ENCODE measurements at places on chromosomes 5 and 9.

DNA sequence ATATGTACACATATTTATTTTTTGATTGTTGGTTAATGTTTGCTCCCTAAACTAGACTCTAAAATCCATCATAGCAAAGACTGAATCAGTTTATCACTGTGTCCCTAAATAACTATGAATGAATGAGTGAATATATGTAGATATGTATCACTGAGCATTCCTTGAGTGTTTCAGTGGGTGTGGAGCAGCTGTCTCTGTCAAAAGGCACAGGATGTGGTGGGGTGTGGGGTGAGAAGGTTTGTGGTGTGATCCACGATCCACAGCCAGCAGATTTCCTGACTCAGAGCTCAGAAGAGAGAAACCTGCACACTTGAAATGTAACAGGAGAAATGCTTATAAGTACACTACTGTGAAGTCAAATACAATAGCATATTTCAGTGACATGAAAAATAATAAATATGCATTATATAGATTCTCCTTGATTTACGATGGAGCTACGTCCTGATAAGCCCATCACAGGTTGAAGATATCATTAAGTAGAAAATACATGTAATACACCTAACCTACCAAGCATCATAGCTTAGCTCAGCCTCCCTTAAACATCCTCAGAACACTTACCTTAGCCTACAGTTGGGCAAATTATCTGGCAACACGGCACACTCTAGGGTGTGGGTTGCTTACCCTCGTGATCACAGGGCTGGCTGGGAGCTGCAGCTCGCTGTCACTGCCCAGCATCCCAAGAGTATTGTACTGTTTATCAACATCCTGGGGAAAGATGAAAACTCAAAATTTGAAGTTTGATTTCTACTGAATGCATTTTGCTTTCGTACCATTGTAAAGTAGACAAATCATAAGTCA lies 287.0 kb downstream of the GAS1 start:
- no peak for DNase-seq

- DNase-seq = no peak
Observed at GRCh38 chr5:140108093-140109017, 5.6 kb upstream of the PURA start.

DNA sequence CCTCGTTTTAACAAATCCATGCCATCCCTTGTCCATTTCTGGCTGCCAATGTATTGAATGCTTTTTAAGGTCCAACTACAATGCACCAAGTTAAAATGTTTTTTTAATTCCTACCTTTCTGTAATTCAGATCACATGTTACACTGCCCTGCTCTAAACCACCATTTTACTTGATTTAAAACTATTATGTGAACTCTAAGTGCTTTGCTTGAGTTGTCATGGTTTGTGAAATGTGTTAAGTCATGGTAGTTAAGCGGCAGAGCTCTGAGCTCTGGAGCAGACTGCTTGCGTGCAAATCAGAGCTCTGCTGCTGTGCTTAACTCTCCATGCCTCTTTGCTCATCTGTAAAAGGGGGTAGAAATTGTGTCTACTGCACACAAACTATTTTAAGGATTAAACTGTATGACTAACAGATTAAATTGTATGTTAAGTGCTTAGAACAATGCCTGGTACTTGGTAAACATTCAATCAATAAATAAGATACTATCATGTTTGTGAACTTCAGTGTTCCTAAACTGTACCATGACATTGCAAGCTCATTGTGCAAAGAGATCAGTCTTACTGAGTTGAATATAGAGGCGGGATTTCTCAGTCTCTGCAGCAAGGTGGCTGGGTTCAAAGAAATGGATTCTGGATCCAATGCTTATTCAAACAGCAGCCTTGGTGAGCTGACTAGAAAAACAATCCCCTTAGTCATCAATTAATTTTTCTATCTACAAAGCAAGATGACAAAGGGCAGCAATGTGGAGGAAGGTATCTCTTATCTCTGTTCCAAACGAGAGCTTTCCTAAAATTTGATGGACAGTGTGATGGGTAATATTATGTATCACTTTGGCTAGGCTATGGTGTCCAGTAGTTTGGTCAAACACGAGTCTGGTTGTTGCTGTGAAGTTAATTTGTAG lies 16.1 kb upstream of the CMBL start:
- DNase-seq = no peak

DNA sequence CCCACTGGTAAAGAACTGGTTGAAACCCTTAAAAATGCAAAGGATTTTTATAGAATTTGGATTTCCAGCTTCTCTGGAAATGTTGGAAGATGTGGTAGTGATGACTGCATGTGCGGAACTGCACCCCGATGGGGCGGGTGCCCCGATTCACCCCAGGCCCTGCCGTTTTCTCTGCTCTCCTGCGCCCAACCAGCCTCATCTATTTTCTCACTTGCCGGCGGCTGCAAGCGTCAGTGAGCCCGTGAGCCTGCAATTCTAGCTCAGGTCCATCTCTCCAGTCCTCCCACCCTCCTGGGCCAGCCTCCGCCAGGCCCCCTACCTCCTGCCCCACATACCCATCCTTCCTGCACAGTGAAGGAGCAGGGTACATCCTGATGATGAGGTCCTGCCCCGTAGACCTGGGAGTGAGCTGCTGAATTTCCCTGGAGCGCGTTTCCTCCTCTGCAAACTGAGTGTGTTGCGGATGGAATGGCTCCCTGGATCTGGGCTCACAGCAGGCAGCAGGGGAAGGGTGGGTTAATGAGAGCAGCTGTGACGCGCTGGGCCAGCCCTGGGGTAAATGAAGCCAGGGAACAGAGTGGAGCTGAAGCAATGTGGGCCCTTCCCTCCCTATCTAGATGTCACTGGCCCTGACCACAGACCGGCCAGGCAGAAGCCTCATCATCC lies 45.9 kb upstream of the PHYKPL start:
- no peak for DNase-seq

DNA sequence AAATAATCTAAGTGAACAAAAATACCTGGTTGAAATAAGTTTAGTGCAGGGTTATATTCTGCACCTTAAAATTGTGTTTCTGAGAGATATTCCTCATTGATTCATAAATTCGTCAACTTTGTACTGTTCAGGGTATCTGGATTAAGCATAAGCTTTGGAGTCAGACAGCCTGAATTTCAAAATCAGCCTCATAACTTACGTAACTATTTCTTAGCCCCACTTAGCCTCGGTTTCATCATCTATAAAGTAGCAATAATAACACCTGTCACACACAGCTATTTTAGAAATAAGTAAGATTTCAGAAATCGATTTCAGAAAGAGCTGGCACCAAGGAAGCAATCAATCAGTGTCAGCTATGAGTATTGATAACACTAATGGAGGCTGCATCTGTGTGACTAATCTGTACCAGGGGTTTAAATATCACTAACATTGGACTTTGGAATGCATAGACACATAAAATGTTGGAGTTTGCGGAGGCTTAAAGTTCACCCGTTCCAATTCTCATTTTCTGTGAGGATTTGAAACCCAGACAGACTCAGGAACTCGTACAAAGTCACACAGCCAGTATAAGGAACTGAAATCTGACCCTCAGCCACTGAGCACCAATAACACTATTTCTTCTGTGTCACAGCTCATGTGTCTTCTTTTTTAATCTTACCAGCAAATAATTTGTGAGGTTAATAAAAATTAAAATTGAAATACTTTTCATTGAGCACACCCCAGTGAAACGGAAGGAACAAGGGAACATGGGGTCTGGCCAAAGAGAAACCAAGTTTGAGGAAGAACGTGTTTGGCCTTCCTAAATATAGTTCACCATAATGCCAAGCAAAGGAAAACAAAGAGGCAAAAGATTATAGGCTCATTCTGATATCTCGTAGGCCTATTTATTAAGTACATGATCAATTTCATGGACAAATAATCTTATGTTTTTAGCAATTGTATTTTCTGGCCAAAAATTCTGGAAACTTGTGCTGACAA lies 194.4 kb upstream of the PTGER4 start:
- no peak for DNase-seq

GRCh38 chr5:169091396-169091980 lies 209.5 kb downstream of the SLIT3 start:
- DNase-seq = no peak

- DNase-seq = no peak
Observed at GRCh38 chr5:150184990-150185912, 4.6 kb upstream of the SLC6A7 start.

DNA sequence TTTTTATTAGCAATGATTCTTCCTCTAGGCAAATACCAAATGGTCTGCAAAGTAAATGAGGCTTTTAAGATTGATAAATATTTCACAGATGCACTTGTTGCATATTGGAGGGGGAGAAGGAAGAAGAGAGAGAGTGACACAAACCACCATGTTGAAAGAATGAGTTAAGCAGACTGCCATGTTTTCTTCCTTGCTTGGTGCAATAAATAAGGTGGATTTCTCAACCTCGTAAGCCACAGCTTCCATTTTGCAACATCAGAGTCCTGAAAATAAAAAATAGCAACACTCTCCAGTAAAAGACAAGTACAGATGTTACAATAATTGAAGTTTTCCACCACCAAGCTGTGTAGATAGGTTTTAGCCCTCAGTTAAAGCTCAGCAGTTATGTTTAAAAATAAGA lies 202.9 kb downstream of the SGCD start:
- no peak for DNase-seq

GRCh38 chr5:73945505-73945904 lies 319.5 kb downstream of the ARHGEF28 start:
- DNase-seq = no peak

DNA sequence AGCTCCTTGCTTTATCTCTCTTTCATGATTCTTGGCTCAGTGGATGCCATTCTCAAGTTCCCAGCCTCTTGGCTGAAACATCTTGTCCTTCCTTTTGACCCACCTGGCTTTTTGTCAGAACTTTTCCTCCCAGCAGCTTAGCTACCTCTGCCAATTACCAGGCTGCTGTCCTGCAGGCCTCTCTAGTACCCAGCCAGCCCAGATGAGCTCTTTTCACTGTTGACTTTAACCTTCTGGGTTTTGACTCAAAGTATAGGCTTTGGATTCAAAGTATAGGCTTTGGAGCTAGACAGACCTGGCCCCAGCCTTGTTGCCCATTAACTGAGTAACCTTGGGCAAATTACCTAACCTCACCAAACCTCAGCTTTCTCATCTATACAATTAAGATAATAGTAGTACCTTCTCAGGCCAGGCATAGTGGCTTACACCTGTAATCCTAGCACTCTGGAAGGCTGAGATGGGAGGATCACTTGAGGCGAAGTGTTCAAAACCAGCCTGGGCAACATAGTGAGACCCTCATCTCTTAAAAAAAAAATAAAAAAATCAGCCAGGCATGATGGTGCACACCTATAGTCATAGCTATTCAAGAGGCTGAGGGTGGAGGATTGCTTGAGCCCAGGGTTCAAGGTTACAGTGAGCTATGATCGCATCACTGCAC lies 6.6 kb upstream of the TMEFF1 start:
- no peak for DNase-seq

- no peak for DNase-seq
Observed at GRCh38 chr5:33362915-33363314, 77.8 kb upstream of the TARS1 start.

GRCh38 chr9:112555844-112556482 lies 69.3 kb downstream of the KIAA1958 start:
- no peak for DNase-seq

DNA sequence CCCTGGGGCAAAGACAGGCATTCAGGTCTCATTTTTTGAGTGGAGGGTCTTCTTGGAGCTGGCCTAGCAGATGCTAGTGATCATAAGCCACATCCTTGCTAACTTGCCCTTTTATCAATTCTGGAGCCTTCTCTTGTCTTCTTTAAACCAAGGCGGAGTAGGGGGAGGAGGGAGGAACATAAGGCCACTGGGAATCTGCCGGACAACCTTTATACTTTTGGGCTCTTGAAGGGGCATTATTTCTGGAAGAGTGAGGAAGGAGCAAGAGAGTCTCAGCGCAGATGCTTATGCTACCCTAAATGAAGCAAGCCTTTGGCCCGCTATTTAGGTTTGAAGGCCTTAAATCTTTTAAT lies 2.0 kb downstream of the TMEFF1 start:
- DNase-seq = no peak

GRCh38 chr9:97366889-97367288 lies 45.0 kb upstream of the TDRD7 start:
- DNase-seq = no peak

GRCh38 chr5:158116965-158117364 lies 258.0 kb upstream of the CLINT1 start:
- DNase-seq = no peak

DNA sequence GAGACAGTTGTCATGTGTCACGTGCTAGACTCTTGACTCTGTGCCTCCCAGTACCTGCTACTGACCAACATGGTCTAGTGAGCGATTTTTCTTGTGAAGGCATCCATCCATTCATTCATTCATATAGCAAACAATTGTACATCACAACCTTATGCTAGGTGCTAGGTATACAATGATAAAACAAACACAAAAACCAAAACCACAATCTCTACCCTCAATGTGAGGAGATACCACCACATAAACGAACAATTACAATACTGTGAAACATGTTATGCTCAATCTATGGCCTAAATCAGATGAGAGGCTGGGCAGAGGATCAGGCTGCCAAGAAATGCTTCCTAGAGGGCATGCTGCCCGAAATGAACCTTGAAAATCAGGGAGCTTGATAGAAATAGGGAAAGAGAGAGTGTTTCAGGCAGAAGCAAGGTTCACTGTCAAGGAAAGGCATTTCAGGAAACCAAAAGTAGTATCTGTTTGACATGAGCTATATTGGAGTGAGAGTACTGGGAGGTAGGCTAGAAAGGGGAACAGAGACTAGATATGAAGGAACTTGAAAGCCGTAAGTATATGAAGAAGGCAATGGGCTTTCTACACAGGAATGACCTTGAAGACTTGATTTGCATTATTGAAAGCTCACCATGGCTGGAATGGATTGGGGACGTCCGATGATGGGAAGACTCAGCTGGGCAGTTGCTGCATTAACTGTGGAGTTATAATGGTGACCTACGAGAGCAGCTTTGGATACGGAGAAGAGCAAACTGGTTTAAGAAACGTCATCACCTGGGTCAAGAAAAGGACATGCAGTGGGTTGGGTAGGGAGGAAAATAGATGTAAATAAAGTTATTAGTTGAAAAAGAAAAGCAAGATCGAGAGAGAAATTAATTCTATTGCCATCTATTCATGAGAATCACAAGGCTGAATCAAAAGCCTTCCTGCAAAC lies 90.1 kb downstream of the THBS4 start:
- DNase-seq = no peak

- DNase-seq = no peak
Observed at GRCh38 chr9:96279932-96280331, 22.0 kb downstream of the HSD17B3 start.

- no peak for DNase-seq
Observed at GRCh38 chr5:53418409-53418808, 62.0 kb upstream of the FST start.

GRCh38 chr9:124733964-124734740 lies 37.0 kb downstream of the NR6A1 start:
- DNase-seq = no peak

GRCh38 chr9:120770931-120771330 lies 22.3 kb downstream of the FBXW2 start:
- DNase-seq = no peak

- DNase-seq = no peak
Observed at GRCh38 chr5:125775896-125776295, 647.3 kb upstream of the GRAMD2B start.

All from stimulated activated CD8-positive, alpha-beta memory T cell treated with anti-CD3 and anti-CD28 coated beads, Interleukin-7, amount 100 ng/mL, for 1 hour (primary cell).